ENCODE measurements at places on chromosomes 3 and 15.

- peak; percentile 68 for DNase-seq
These were observed 101.6 kb upstream of the ANKRD28 start for GRCh38 chr3:15899388-15899787.

DNA sequence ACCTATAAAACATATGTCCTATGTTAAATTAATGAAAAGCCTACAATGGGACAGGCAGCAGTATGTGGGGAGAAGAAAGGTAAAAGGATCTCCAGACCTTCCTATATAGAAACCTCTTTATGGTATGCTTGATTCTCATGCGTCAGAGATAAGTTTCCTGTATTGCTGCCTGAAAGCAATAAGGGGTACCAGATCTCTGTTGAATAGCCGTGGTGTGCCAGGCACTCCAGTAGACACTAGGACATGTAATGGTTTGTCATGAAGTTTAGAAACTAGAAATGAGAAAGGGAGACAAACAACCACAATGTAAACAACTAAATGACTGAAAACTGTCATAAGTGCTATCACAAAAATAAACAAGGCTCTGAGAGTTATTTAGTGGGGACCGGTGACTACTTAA, 168.1 kb downstream of the EFHB start:
- no peak for DNase-seq

DNA sequence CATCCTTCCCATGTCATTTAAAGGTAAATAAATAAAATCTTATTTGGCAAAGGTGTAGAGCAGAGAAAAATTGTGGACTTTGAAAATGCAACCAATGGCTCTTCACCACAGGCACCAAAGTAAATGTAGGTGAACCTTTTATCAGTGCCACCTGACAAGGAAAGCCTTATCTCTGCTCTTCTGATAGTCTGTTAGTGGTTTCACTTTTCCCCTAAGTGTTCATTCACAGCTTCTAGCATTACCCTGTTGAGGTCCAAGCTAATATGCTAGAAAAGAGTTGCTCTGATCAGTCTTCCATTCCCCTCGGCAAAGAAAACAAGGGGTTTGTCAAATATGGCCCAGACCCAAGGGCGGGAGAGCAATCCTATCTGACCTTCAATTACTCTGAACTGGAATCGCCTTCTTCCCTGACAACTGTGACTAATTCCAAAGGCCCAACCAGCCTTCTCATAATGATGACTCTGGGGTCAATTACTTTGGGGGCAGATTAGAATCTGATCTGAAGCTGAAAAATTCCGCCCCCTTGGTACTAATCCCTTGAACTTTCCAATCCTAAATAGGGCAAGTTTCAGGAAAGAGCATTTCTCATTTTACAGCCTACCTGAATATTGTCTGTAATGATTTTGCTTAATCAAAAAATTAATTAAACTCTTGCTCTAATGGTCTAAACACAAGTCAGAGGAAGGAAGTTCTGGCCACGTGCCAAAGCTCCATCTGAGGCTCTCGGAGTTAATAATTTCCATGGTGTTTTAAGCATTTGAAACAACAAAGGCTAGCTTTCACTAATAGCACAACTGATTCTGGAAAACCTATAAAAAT, 52.4 kb downstream of the SETMAR start:
- peak; percentile 60 for DNase-seq

DNA sequence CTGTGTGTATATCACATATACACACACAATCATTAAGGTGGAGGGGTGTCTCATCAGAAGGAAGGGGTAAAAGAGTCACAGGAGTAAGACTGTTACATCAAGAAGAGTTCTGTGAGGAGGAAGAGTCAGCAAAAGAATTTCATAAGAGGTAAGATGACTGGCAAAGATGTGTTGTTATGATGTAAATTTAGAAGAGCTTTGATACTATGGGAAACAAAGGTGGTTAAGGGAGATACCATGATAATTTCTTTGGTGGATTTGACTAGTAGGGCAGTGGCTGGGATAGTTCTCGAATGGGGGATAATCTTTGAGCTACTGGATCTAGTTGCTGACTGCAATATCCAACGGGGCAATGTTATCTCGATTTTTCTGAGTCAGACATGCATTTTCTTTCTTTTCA, 61.6 kb downstream of the STAG1 start:
- DNase-seq, result peak; percentile 71

GRCh38 chr15:85361323-85361722, 19.1 kb upstream of the AKAP13 start:
- no peak for DNase-seq

DNA sequence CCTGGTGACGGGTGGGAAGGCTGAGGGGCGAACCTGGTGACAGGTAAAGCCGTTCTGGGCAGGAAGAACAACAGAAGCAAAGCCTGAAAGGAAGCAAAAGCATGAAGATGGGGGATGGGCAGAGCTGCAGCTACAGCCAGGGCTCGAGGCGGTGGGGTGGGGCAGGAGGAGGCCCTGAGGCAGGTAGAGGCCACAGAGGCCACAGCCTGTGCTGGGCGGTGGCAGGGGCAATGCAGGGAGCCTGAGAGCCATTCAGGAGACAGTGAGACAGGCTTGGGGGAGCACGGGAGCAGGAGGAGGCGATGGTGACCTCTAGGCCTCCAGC, 8.2 kb downstream of the PCSK6 start:
- DNase-seq, result no peak

DNA sequence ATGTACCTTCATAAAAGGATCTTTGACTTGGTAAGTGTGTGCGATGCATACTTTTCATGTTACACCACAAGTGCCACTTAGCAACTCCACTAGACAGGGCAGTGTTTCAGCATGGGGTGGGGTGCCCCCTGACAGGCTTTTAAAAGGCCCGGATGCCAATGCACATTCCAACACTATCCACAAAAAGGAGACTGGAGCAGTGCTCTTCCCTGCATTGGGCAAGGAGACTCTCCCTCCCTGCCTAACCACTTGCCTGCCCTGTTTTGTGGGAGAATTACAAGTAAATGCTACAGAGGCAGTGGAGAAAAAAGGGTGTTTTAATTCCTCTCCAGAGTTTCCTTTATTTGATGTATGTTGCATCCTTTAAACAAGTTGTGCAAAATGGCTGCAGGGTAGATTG, 1.7 kb upstream of the RARB start:
- no peak for DNase-seq

- DNase-seq, result peak; percentile 94
These were observed at the start of gene SUCLG2 for GRCh38 chr3:67654099-67654843. Gene SUCLG2, minus strand, starts transcription at chr3:67654612. Its CDS starts 26 bp downstream, at chr3:67654586.

GRCh38 chr3:87733671-87734367, 325.0 kb downstream of the CGGBP1 start:
- no peak for DNase-seq

- no peak for DNase-seq
These were observed 41.3 kb upstream of the ETV5 start for GRCh38 chr3:186150041-186150830.

DNA sequence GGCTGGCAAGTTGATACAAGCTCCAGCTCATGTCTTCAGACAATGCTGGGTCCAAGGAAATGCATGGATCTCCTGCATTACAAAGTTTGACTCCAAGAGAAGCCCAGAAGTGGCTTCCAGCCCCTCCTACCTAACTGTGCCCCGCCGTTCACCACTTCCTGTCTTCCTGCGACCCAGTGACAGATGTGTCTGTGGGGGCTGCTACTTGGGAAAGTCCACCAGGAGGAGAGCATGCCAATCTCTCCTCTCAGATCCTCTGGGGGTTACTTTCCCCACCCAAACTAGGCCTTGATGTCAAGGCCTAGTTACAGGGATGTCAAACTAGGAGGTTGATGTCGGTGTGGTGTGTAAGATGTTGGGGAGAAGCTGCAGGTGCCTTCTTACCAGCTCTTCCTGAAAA, 133.6 kb upstream of the RASGRP1 start:
- no peak for DNase-seq

GRCh38 chr15:78079298-78080087, 2.0 kb upstream of the TBC1D2B start:
- no peak for DNase-seq

GRCh38 chr3:123536153-123536895, 48.5 kb downstream of the HACD2 start:
- no peak for DNase-seq

- no peak for DNase-seq
These were observed 54.8 kb downstream of the ANAPC13 start for GRCh38 chr3:134430950-134431445.

GRCh38 chr3:100088735-100089368, 25.4 kb downstream of the FILIP1L start:
- DNase-seq, result no peak

DNA sequence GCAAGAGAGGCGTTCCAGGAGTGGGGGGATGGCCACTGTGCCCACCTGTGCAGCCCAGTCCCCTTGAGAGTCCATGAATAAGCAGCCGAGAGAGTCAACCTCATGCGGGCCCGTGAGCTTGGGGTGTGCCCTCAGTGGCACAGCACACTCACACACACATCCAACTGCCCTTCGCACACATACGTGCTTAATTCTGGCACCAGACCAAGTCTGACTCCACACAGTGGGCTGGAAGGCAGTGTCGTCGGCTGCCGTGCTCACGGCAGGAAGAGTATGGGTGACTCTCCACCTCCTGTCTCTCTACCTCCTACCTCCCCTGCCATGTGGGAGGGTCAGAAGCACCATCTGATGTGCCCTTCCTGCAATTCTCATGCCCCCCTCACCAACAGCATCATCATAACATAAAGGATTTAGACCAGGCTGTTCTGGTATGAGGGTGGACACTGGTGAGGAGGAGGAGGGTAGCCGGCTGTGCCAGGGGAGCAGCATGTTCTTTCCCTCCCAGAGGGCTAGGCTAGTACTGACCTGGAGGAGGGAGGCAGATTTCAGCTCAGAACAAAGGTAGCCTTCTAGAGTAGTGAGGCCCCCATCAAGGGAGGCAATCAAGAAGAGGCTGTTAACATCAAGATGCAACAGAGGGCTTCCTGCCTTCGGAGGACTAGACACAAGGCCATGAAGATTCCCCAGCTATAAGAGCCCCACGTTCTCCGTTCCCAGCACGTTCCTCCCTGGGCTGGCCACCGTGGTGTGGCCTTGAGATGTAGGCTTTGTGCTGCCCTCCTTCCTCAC, 5.3 kb upstream of the STRA6 start:
- no peak for DNase-seq

GRCh38 chr15:88454867-88455810, 12.0 kb downstream of the MRPL46 start:
- DNase-seq, result peak; percentile 88

GRCh38 chr3:33577173-33577572, 137.0 kb upstream of the UBP1 start:
- no peak for DNase-seq

GRCh38 chr3:108509263-108509662, 1.1 kb downstream of the MYH15 start:
- no peak for DNase-seq

DNA sequence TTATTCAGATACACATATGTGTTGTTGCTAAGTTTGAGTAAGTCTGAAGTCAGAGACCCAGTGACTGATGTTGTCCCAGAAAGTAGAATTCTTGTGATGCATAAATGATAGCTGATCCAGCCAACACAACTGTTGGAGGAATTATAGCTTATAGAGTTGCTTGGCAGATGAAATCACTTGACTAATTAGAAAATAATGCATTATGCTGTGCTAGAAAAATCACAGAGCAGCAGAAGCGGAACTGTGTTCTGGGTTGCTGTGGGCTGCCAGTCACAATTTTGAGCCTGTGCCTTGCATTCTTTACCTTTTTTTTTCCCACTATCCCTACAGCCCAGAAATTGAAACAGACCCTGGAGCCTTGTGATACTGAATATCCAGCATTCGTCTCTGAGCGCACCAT, 90.0 kb upstream of the LRTM1 start:
- DNase-seq, result no peak

- peak; percentile 46 for DNase-seq
These were observed 70.4 kb downstream of the HES1 start for GRCh38 chr3:194206320-194206719.

GRCh38 chr3:143613226-143613625, 235.0 kb downstream of the SLC9A9 start:
- no peak for DNase-seq

DNA sequence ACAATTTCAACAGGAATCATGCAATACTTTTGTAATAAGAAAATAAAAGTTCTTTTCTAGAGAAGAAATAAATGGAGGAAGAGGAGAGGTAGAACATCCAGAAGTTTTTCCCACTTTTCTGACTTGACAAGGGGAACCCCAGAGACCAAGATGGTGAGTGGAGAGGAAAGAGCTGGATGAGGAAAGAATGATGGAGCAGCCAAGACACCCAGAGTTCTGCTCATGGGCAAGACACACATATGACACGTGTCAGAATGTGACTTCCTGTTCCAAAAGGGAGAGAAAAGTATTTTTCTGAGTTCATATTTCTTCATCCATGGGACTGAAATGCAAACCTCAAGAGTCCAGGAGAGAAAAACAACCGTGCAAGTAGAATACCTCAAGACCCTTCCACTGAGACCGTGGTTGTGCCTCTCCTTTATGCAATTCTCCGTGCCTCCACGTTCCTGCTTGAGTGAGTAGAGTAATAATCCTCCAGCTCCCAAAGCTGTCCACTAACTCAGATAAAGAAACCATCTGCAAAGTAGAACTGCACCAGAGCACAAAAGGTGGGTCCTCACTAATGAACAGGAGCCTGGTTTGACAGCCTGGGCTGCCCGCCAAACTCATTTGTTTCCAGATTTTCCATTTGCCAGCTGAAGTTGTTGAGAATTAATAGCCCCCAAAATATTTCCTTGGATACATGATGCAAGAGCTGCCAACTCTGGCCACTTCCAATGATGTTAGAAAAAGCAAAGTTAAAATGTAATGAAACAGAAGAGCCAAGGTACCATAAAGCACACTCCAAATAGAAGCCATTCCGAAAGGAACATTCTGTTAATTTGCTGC, 272.6 kb upstream of the IGF1R start:
- DNase-seq, result no peak

- DNase-seq, result no peak
These were observed 341.2 kb upstream of the C2CD4B start for GRCh38 chr15:62506217-62506805.

Measured in hematopoietic multipotent progenitor cell treated with erythropoietin and hydrocortisone succinate and interleukin-3 and kit ligand, for 6 days (in vitro differentiated cells).